ENCODE measurements at places on chromosomes 6 and 20.
A peak's percentile ranks its signal among the peaks of the same experiment; 100 is the strongest.

- DNase-seq: no peak
These were observed 102.8 kb downstream of the PREX1 start for GRCh38 chr20:48724891-48725554.

DNA sequence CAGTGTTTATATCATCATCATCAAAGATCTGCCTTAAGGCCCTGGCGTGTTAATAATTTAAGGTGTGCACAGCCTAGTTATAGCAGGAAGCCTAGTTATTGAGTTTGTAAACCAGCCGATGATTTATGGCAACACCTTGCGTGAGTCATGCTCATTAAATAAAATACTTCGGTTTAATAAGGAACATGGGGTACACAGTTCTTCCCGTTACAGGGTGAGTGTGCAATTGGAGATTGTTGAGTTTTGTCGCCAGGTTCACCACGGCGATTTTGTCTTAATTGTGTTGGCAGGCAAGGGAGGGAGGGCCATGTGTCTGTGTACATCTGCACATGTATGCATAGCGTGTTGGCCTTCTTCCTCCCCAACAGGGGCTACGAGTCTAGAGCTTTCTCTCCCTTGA lies 104.0 kb downstream of the TFAP2A start:
- no peak for DNase-seq

- DNase-seq: no peak
These were observed 7.2 kb upstream of the SYNJ2 start for GRCh38 chr6:157974341-157974894.

DNA sequence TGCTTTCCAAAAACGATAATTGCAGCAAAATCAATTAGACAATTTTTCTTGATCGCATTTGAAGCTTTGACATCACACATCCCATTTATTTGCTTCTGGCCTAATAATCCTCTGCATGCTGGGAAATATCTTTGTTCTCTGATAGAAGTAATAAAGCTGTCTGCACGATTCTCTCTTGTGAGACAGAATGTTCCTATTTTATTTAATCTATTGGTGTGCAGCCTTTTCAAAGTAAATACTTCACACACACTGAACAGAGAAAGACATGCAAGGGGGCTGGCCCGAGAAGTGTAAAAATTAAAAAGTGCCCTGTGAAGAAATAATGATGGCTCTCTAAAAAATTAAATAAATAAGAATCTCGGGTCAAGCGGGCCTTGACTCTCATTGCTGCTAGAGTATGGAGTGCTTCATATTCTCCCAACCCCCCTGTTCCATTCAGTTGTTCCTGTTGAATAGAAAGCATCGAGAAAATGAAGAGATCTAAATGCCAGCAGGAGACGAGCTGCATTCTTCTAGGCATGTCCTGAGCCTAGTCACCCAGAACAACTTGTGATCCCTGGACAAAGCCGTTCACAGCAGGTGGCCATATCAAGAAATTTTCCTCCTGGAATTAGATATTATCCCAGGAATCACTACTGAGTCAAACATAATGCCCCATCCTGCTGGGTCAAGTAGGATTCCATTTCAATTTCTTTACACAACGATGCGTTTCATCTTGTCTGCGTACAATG lies 625.9 kb upstream of the EPHA7 start:
- no peak for DNase-seq

DNA sequence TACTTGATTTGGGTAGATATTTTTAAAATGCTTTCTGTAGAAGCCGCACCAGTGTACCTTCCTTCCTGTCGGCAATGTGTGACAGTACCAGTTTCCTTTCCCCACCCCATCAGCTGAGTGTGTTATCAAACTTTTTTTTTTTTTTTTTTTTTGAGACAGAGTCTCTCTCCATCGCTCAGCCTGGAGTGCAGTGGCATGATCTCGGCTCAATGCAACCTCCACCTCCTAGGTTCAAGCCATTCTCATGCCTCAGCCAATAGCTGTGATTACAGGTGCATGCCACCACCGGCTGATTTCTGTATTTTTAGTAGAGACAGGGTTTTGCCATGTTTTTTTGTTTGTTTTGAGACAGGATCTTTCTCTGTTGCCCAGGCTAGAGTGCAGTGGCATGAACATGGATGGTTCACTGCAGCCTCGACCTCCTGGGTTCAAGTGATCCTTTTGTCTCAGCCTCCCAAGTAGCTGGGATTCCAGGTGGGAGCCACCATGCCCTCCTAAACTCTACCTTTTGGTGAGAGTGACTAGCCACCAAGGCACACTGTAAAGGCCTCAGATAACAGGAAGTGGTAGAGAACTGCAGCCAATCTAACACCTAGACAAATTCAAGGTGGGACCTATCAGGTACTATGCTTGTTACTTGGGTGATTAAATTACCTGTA lies 26.5 kb upstream of the ZBTB22 start:
- DNase-seq: no peak

- no peak for DNase-seq
These were observed 2.6 kb downstream of the TAGAP start for GRCh38 chr6:159042003-159042825.

GRCh38 chr6:31543639-31544038 lies 1.8 kb upstream of the DDX39B start:
- DNase-seq: no peak

DNA sequence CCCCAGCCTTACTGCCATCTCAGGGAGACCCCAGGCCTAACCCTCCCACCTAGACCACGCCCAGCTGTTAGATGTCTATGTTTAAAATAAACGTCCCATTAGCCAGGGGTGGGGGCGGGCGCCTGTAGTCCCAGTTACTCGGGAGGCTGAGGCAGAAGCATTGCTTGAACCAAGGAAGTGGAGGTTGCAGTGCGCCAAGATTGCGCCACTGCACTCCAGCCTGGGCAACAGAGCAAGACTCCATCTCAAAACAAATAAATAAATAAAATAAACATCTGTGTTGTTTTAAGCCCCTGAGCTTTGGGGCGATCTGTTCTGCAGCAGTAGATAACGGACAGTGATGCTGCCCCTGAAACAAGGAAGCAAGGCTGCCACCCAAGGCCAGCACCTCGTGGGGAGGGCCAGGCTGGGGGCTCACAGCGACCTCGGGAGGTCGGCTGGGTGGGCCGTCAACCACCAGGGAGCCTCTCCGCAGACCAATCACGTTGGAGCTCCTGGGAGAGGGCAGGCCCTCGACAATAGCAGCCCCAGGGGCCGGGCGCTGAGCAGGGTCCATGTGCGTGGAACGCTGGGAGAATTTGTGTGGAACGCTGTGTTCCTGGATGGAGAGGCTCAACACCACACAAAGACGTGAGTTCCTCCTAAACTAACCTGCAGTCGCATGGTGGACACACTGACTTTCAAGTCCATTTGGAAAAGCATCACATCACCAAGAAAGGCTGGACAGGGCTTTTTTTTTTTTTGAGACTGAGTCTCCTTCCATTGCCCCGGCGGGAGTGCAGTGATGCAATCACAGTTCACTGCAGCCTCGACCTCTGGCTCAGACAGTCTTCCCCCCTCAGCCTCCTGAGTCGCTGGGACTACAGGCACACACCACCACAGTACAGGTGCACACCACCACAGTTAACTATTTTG lies 1.0 kb upstream of the HELZ2 start:
- no peak for DNase-seq

- no peak for DNase-seq
These were observed 905 bp downstream of the PPARD start for GRCh38 chr6:35343092-35343834.

DNA sequence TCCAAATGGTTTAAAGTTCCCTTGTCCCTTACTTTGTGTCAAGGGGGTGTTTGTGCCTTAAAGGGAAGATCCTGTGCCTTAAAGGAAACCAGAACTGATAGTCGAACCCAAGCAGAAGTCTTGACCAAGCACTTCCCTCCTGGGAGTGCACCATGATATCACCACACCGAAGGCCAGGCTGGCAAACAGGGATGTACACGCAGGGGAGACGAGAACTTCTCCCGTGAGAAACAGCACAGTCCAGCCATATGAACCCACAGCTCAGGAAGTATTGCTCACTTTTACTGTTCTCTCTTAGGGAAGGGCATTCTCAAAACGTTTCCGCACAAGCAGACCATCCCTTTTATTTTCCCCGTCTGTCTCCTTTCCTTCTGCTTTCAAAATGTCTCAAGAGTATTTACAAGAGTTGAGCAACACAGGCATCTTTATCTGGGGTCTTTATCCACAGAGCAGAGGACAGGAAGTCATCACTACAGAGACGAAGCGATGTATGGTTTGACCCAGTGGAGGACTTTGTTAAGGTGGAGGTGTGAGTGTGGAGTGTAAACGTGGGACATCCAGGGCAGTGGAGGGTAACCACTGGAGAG lies 12.8 kb upstream of the SERPINB1 start:
- no peak for DNase-seq

DNA sequence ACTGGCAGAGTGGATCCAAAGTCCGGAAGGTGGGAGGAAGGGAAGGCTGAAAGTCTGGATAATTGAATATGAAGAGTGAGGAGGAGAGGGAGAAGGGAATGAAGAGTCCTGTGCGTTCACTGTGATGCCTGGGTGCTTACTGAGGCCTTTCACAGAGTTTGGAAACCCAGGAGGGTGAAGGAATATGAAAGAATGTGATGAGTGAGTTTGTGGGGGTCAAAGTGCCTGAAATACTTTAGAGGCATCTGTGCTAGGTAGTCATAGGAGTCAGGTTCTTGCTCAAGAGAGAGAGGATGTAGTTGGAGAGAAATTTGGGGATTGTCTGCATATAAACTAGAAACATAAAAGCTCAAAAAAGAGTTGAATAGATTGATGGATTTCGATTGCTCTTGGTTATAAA lies 20.7 kb downstream of the NKX2-4 start:
- DNase-seq: no peak

DNA sequence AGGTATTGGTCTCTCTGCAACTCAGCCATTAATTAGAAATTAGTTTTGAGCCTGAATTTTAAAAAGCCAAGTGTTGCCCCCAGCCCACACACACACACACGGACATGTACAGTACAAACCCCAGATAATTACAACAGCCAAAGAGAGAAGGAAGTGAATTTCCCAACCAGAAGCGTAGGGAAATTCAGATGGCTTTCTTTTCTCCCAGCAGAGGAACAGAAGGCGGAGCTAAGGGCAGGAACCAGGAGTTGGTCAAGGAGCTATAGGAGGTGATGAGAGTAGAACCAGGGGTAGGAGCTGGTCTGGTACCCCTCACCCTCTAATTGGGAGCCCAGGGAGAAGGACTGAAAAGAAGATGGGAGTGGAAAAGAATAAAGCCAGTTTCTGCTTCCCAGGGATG lies 3.9 kb upstream of the ZBTB9 start:
- no peak for DNase-seq

GRCh38 chr6:47655719-47656595 lies 42.4 kb upstream of the ADGRF4 start:
- DNase-seq: peak; percentile 49

- DNase-seq: no peak
These were observed 4.8 kb upstream of the SRSF12 start for GRCh38 chr6:89122625-89123024.

DNA sequence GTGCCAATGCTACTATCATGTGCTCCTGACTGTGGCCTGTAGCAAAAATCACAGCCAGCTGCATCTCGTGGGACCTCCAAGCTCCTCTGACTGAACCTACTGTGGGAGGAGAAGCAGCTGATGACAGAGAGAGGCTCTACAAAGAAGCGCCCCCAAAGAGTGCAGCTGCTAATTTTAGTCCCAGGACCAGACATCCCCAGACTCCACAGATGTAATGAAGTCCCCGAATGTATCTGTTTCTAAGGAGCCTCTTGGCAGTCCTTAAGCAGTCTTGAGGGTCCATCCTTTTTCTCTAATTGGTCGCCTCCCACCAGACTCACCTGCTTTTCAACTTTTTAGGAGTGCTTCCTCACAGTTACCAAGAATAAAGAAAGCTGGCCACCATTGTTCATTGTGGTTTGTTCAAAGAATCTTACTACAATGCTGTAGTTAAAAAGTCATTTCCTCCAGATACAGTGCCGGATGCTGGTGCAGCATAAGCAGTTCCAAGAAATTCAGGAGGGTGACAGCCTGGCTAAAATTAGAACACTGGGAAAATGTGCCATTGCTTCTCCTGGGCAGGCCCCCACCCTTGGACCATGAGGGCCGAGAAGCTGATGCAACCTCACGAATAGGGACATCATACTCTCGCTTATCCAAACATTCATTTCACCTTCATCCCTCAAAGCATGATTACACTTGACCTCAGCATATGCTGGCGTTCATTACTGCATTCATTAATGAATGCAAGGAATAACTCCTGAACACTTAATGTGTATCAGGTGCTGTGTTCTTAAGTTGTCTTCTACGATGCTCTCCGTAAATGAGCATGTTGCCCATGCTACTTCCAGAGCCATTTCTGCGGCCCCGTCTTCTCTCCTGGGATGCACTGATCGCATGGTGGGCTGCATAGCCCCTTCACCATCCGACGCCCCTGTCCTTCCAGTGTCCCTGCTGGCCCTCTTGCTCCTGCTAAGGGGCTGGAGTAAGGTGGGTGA lies 66.4 kb downstream of the LY86 start:
- DNase-seq: no peak

GRCh38 chr6:114042267-114043016 lies 71.5 kb upstream of the HDAC2 start:
- DNase-seq: no peak

- no peak for DNase-seq
These were observed 148.5 kb downstream of the EDN3 start for GRCh38 chr20:59448851-59449444.

GRCh38 chr20:19868441-19868840 lies 110.4 kb downstream of the RIN2 start:
- DNase-seq: no peak

DNA sequence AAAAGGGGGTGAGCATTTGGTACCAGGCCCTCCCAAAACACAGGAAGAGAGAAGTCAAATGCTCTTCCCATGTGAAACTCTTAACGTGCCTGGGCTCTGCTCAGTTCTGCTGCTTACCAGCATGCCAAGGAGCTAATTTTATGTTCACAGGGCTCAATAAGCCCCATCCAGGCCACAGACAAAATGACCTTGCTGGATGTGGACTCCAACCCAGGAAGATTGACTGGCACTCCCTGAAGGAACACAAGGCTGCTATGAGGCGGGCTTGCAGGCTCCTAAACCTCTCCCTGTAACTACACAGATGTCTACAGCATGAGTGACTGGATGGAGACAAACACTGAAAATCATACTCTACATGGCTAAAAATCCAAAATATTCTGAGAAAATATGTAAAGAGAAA lies 50.6 kb downstream of the CHD6 start:
- DNase-seq: no peak

DNA sequence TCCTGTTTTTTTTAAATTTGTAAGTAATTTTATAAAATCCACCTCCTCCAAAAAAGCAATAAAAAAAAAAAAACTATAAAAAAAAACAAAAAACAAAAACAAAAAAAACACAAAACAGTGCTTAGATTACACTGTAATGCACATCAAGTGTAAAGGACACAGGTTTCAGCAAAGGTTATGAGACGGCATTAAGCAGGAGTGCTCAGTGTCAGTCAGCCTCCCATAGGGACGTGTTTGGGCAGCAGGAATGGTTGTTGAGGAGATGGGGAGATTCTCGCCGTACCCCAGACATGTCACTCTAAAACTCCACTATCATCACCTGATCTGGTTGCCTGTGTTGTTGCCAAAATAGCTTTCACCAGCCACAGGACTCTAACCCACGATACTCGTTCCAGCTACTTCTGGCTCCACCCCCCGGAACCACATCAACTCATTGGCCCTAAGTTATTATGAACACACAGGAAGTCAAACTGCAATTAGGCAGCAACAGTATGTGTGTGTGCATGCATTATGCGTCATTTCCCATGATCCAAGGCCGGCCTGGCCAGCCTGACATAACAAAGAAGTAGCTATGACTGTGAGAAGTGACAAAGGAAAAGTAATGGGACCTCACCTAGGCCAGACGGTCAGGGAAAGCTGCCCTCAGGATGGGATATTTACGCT lies 28.7 kb downstream of the ECT2L start:
- DNase-seq: no peak

Measured in HS-5 (cell line).